WERI-Rb-1 (cell line): ENCODE measurements at places on chromosomes 2 and 18.
A peak's percentile ranks its signal among the peaks of the same experiment; 100 is the strongest.

GRCh38 chr18:38116716-38117115, 551.1 kb upstream of the CELF4 start:
- DNase-seq = no peak

- no peak for DNase-seq
Observed at GRCh38 chr18:24964216-24964615, 387.8 kb downstream of the ZNF521 start.

GRCh38 chr2:25473758-25474340, 132.1 kb upstream of the DNMT3A start:
- peak; percentile 72 for DNase-seq

GRCh38 chr2:35410431-35411061, 945.0 kb upstream of the CRIM1 start:
- DNase-seq = peak; percentile 70

DNA sequence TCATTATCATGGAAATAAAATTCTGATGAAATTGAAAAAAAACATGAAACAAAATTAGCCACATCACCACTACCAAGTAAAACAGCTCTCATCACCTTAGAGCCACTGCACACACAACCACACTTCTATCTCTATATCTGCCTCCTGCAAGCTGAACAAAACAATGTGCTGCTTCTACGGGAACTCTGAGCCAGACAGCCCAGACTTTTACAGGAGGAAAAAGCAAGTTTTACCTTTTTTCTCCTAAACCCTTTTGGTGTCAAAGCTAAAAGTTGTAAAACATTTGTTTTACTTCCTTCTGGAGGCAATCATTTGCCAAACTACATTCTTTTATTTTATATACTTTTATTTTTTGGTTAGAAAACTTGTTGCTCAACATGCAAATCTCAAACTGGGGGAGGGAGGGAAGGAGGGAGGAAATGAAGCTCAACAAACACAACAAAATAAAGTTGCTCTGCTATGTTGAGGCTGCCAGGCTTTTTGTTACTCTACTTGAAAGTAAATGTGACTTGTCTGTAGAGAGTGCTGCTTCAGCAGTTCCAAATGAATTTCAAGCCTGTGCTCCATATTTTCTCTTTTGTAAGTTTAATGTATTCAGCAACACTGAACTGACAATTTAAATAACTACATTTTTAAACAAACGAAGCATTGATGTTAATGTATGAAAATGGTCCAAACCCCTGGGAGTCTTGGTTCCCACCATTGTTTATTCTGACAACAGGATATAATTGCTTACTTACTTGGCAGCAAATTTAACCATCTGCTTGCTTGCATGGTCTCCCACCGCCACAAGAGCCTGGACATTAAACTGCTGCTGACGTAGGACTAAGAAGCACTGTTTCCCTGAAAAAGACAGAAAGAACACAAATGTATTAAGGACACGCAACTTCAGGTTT, 24.5 kb downstream of the DARS1 start:
- DNase-seq = no peak

DNA sequence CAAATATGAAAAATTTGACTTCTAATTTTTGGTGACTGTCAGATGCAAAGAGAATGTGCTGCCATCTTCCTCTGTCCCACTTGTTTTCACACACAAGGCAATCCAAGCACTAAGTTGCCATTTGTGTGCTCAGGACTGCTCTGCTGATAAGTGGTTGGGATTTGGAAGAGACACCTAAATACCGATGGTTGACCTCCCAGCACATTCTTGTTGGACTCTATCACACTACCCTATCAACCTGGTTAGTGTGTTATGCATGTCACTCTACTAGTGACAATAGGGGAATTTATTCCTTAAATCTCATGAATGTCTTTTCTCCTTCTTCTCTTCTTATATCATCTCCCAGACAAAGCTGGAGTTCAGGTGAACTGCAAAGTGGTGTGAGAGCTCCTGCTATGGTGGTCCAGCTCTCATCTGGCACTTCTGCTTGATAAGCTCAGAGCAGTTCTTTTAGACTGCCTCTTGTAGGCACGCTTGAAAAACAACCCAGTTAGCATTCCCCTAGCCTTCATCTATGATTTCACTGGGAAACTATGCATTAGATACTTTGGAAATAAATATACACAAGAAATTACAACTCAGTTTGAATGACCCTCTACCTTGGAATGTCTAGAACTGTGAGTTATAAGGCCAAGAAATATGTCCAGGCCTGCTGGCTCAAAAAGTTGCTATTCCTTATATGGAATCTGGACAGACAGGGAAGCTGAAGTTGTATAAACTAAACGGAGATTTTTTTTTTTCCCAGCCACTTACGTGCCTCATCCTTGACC, 404.8 kb downstream of the MEIS1 start:
- DNase-seq = no peak

- DNase-seq = peak; percentile 87
Observed at GRCh38 chr18:79465392-79465991, 69.8 kb downstream of the NFATC1 start.

GRCh38 chr2:239930871-239931771, 94.0 kb downstream of the NDUFA10 start:
- DNase-seq = peak; percentile 0

- no peak for DNase-seq
Observed at GRCh38 chr2:160534249-160534648, 40.6 kb upstream of the RBMS1 start.

GRCh38 chr18:23683155-23683554, 6.1 kb upstream of the LAMA3 start:
- no peak for DNase-seq

DNA sequence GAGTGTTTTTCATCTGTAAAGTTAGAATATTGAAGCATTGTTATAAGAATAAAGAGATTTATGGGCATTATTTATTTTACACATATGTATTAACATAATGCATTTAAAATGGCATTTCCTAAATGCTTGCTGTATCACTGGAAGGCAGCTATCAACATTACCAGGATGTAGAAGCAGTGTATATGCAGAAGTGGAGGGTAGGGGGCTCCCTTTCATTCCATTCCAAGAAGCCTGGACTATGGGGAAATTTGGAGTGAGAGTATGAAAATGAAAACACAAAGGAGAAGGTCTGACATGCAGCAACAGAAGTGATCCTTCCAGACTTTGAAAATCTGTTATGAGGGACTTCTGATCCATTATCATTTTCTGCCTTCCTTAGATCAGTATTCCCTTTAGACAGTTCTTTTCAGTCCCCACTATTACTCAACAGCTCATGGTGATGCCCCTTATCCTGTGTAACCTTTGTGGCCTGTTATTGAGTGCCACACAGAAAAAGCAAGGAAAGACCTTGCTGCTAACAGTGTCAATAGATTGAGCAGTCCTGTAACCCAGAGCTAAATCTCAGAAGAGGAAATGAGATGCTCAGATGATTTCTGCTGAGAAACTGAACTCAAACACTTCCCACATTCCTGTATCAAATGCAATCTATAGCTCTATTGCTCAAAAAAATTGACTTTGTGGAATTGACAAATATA, 216.6 kb downstream of the HNMT start:
- no peak for DNase-seq

DNA sequence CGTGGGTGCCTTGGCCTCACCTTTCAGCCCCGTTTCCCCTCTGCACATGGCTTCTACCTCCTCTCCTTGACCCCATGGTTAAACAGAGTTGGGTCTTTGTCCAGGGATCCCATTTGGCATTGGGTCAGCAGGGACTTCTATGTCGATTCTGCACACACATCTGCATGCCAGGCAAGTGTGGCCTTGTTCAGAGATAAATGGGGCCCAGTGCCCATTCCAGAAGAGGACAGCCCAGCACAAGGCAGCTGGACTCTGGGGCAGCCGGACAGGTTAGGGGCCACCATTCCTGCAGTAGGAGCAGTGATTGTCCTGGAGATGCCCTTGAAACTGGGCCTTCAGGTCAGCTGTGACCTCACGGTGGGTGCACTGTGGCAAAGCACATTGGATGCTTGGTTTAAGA, 13.1 kb downstream of the CABLES1 start:
- DNase-seq = no peak

GRCh38 chr2:8279506-8279905, 402.4 kb upstream of the ID2 start:
- no peak for DNase-seq

- peak; percentile 53 for DNase-seq
Observed at GRCh38 chr18:3995476-3996102, 459.5 kb downstream of the DLGAP1 start.

GRCh38 chr18:68803356-68803755, 5.5 kb downstream of the CCDC102B start:
- peak; percentile 70 for DNase-seq

GRCh38 chr2:68837164-68837860, 33.9 kb downstream of the BMP10 start:
- peak; percentile 30 for DNase-seq

DNA sequence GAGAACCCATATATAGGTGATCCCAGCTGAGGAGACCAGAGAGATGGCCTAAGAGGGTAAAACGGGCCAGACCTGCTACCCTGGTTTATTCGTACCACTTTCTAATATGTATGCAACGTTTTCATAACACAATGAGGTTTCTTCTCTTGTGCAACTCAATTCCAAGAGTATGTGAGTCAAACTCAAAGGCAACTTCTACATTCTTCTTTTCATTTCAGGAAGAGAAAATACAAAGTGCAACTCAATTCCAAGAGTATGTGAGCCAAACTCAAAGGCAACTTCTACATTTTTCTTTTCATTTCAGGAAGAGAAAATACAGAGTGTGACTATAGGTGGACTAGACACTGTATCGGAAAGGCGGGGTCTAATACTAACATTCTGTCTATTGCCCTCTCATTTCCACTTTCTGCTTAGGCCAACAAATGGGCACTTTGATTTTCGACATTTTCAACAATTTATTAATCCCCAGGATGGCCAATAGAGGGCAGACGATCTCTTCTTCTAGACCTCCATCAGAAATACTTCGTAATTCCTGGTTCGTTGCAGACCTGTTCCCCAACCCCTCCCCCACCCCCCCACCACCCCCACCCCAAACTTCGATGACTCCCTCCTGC, 3.7 kb upstream of the CRIM1 start:
- DNase-seq = no peak

DNA sequence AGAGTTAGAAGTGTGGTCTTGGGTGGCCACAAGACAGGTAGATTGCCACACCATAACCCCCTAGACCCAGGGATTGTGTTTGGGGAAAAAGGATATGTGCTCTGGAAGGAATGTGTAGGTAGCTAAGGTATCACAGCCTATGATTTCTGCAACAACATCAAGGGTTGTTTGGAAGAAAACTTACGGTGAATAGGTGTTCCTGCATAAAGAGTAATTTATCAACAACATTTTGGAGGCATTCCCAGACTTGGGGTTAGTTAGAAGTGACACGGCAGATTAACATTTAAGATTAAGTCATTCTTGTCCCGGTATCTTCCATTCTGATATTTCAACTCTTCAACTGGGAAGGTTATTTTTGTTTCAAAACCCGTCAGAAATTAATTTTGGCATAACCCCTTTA, 65.5 kb downstream of the SPP2 start:
- DNase-seq = no peak

- peak; percentile 37 for DNase-seq
Observed at GRCh38 chr18:45621061-45621511, 5.8 kb downstream of the SLC14A2 start.

DNA sequence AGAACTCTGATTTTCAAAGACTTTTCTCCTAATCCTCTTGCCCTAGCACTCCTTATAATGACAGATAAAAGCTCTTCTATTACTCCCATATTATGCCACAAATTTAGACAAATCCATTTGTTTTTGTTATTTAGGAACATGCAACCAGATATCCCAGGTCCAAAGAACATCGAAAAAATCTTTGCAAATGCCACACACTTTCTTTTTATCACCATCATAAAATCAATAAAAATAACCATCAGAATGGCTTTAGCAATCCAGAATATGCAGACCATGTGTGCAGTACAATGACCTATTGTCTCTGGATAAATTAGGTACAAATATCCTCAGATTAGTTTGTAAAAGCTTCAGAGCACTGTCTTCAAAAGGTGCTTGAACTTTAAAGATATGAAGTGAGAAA, 376.2 kb upstream of the TCF4 start:
- no peak for DNase-seq

- no peak for DNase-seq
Observed at GRCh38 chr2:95110395-95110794, 11.2 kb downstream of the MRPS5 start.

GRCh38 chr2:186518291-186518690, 32.2 kb downstream of the ZC3H15 start:
- DNase-seq = peak; percentile 36

DNA sequence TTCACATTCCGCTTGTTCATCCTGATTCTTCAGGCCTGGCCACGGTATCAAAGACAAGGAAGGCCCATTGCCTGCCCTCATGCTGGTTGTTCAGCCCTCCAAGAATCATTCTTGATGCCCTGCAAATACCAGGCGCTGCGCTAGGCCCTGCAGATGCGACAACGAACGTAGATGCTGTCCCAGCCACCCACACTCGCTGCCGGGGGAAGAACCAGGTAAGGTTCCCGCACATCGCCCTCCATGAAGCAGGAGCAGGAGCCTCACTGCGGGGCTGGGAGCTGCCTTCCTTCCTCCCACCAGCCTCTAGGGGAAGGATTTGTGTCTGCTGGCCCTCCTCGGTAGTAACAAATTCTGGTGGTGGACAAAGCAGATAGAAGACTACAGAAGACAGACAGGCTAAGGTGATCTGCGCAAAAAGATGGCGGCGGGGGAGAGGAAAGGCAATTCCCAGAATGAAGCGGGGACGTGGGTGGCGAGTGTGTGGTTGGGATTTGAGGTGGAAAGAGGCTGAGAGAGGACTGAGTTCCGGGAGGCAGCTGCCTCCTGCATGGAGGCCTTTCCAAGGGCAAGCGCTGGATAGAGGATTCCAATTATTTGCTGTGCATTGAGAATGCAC, 19.8 kb upstream of the GPR55 start:
- DNase-seq = no peak

GRCh38 chr2:86441882-86442641, 891 bp downstream of the KDM3A start:
- peak; percentile 29 for DNase-seq

DNA sequence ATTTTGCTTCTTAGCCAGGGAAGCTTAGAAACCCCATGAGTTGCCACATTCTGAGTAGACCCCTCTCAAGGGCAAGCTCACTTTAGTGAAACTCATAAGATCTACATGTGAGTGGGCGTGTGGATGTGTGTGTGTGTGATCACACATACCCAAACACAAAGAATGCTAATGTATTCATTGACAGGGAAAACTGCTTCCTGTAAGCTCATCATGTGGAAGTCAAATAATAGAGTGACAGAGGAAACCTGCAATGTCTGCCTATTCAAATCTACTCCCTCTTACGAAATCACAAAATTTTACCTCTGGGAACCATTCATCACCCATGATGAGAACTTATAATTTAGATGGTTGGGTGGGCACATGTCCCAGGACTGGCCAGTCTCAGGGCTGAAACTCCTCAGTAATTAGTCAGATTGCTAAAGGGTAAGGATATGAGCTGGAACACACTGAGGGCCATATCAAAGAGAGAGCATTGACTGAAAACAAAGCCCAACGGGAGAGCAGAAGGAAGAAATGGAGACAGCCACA, 94.5 kb upstream of the CCDC150 start:
- DNase-seq = no peak

DNA sequence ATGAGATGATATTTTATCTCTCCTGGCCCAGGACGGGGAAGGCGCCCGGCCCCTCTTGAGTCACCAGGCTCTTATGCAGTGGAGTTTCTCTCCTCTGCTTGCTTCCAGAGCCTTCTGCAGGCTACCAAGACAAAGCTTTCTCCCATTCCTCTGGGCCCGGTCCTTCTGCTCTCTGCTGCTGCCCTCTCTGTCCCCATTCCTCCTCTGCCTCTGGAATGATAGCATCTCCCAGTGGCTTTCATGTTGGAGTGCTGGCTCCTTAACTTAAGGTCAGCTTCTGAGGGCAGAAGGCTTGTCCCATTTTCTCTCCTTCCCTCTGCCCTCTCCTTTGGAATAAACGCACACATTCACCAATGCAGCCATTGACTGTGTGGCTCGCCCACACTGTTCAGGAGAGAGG, 86.2 kb downstream of the SDC1 start:
- DNase-seq = no peak
